ENCODE measurements at places on chromosomes 6 and 20. TPM values are rescaled to one million over a fixed set of nuclear protein-coding genes. Genes with fewer than 3 reads are reported as not detected.

Gene FAM83C
- total RNA-seq = not detected

Gene ZC3H12D
- not detected for total RNA-seq

Gene TSPYL1
- total RNA-seq = 48.4 TPM

Gene HEY2
- 0.40 TPM for total RNA-seq

Gene SAPCD1
- 0.67 TPM for total RNA-seq

Gene TRIM40
- not detected for total RNA-seq

Measured in mammary microvascular endothelial cell (primary cell).